ENCODE measurements at places on chromosomes 11 and 22.

GRCh38 chr22:22342697-22343580 is 98.4 kb downstream of the VPREB1 start:
- DNase-seq, result peak; percentile 73

DNA sequence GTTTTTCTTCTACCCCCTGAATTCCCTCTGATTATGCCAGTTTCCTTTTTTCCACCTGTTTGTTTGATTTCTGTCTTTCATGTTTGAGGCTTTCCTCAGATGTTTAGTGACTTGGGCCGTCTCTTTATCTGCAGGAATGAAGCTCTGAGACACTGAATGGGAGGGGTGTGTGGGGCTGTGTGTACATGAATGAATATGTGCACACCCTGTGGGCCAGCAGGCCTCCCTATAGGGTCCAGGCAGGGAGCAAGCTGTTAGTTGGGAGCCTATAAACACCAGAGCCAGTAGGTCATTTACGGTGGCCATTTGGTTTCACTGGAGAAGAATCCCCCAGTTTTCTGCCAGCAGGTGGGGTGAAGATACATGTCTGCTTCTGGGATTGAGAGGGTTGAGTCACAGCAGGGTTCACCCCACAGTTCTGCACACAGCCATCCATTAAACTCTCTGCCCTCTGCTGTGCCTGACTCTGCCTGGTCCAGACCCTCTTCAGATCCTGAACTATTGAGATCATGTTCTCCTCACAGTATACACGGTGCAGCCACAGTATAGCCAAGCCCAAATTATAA is 34.8 kb downstream of the BARX2 start:
- no peak for DNase-seq

DNA sequence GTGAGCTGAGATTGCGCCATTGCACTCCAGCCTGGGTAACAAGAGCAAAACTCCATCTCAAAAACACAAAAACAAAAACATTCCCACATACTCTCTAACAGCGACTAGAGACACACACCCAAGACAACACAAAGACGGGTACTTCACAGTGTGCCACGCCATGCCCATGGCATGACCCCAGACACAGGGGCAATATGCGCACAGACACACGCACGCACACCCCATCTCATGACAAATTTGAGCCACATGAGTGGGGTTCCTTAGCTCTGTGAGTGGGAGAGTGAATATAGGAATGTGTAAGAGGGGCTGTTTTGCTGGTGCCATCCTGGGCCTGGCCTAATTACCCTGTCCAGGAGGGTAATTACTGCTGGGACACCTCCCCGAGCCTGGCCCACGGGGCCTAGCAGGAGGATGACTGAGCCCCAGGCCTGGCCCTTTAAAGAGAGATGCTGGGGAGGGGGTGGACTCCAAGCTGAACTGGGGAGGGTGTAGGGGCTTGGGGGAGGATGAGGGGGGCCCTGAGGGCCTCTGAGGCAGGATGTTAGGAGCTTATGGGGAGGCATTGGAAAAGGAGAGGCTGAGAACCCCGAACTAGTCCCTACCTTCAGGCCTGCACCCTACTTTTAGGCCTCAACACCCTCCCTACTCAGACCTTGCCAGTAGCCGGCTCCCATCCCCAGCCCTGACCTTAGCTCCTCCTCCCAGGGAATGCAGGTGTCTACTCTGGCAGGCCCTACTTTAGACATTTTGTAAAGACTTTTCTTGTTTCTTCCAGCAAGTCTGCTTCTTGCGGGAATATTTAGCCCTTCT is 1.5 kb downstream of the LTBP3 start:
- DNase-seq, result no peak

- DNase-seq, result no peak
Observed at GRCh38 chr11:12864316-12865156, 144.6 kb upstream of the RASSF10 start.

- DNase-seq, result peak; percentile 96
Observed at GRCh38 chr22:29767171-29768051, at the start of gene UQCR10. TSS of gene UQCR10 (plus strand) at chr22:29767369. CDS start at chr22:29767399, 30 bp downstream.

- DNase-seq, result no peak
Observed at GRCh38 chr22:41009222-41009948, 58.2 kb downstream of the RBX1 start.

DNA sequence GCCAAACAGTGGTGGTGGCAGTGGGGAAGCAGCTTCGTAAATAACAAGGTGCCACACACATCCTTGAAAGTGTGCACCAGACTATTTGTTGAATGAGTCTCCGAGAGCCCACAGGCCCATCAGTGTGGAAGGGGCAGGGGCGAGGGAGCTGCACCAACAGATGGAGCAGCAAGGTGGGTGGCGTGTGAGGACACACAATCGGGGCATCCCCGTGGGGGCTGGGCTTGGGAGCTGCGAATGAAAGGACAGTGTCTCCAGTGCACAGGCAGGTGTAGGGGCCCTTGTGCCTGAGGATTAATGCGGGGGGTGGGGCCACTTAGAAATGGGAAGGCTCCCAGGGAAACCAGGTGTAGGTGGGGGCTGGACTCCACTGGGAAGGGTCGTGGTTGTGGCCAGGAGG is 2.8 kb downstream of the NRXN2 start:
- no peak for DNase-seq

GRCh38 chr11:61071913-61072312 is 30.4 kb upstream of the CD5 start:
- peak; percentile 18 for DNase-seq

- DNase-seq, result no peak
Observed at GRCh38 chr11:18013790-18014507, 1.1 kb upstream of the SERGEF start.

- no peak for DNase-seq
Observed at GRCh38 chr11:29448246-29448877, 568.5 kb downstream of the KCNA4 start.

DNA sequence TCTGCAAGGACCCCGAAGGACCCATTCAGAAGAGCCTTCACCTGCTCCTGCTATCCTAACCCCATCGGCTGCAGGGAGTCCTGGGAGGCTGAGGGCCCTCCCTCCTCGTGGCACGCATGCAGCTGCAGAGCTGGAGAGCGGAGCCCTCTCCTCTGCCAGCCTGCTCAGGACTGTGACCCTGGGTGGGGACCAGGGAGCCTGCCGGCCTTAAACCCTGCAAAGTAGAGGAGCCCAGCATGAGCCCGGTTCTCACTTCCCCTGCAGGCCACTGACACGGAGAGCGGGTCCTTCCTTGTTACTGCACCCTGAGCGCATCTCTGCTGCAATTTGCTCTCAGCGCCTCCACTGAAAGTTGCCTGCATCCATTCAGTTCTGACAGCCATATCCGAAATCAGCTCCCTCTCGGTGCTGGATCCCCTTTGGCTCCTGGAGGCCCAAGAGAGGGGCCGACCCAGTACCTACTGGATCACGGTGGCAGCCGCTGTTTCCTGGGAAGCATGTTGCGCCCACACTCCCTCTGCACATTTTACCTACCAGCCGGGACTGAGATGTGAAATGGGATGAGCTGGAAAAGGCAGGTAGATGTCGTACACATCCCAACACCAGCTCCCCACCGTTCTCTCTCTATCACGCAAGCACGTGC is 312.1 kb downstream of the NTM start:
- DNase-seq, result no peak

DNA sequence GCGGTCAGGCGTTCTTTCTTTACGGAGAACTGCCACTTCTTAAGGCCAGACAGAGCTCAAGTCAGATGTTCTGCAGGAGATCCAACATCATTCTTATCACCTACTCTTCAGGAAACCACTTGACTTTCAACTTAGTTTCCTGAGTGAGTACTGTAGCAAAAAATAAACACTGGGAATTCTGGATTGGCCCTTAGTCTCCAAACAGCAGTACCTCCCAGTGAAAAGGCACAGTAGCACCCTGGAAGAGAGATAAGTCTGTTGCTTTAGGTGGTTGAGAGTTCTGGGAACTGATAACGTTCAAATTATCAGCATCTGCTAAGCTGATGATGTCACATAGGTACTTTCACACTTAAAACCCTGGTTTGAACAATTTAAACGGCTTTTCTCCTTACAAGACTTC is 971.8 kb upstream of the TENM4 start:
- DNase-seq, result no peak

- DNase-seq, result no peak
Observed at GRCh38 chr11:114886644-114887265, 208.4 kb downstream of the NXPE2 start.

- no peak for DNase-seq
Observed at GRCh38 chr11:77058900-77059299, 7.9 kb upstream of the CAPN5 start.

- no peak for DNase-seq
Observed at GRCh38 chr11:74471668-74472429, 4.5 kb upstream of the KCNE3 start.

DNA sequence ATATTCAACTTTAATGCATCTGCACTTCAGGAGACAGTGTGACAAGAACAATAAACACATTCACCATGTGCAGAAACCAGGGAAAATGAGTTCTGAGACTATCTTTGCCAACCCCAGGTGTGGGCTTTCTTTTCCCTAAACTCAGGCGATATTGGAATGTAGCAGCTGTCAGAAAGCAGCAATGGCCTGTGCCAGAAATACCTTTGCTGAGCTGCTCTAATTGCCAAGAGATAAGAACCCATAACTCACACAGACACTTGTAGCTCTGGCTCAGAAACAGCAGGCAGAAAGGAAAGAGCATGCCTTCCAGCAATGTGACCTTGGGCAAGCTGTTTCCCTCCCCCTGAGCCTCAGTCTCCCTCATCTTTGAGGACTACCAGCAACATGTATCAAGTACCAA is 77.6 kb downstream of the PLEKHA7 start:
- DNase-seq, result no peak

- no peak for DNase-seq
Observed at GRCh38 chr11:35967042-35967441, 23.2 kb downstream of the LDLRAD3 start.

GRCh38 chr22:50699001-50699755 is 26.6 kb downstream of the SHANK3 start:
- DNase-seq, result no peak
